ENCODE measurements at places on chromosomes 2 and 18.

DNA sequence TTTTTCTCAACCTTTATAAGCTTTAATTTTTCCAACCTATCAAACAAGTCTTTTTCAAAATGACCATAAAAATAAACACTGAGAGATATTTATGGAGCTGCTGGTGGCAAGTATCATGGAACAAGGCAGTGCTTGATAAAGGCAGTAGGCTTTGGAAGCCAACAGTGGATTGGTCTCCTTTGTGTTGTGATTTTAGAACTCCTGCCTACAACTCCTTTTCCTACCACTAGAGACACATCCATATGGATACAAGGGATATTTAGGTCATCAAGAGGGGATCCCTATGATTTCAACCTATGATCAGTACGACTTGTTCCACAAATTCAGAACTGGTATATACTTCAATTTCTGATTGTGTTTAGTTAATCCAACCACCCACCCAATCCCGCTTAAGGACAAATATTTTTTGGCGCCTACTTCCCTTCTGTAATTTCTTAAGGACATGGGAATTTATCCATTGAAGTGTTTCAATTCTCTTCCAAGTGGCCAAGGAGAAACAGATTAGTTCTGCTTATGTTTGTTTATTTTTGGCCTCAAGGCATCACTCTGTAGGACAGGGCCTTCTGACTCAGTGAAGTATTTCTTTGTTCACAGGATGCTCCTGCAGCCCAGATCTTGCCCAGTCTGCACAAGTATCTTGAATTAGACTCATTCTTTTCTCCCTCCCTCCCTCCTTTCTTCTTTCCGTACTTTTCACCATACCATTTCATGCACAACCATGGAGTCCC, 2119.6 kb upstream of the PIK3C3 start:
- no peak for DNase-seq

GRCh38 chr18:48493434-48494230, 45.2 kb upstream of the CTIF start:
- no peak for DNase-seq

GRCh38 chr18:79470547-79470946, 74.8 kb downstream of the NFATC1 start:
- DNase-seq, result no peak

GRCh38 chr2:143341478-143341877, 212.3 kb downstream of the ARHGAP15 start:
- no peak for DNase-seq

DNA sequence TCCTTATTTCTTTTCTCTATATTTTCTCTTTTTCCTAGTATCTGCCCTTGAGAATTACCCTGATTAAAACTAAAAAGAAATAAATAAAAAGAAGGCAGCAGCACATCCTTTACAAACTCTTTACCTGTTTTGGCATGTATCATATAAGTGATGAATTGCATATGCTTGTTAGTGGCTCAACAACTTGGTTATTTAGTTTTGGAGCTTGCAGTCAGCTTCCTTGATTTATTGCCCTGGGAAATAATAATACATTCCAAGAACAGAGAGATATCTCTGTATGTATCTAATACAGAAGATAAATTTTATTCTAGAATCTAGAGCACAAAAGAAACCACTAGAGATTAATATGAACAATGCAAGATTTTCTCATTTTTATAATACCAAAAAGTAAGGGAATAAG, 139.8 kb upstream of the ZC3H15 start:
- DNase-seq, result no peak

DNA sequence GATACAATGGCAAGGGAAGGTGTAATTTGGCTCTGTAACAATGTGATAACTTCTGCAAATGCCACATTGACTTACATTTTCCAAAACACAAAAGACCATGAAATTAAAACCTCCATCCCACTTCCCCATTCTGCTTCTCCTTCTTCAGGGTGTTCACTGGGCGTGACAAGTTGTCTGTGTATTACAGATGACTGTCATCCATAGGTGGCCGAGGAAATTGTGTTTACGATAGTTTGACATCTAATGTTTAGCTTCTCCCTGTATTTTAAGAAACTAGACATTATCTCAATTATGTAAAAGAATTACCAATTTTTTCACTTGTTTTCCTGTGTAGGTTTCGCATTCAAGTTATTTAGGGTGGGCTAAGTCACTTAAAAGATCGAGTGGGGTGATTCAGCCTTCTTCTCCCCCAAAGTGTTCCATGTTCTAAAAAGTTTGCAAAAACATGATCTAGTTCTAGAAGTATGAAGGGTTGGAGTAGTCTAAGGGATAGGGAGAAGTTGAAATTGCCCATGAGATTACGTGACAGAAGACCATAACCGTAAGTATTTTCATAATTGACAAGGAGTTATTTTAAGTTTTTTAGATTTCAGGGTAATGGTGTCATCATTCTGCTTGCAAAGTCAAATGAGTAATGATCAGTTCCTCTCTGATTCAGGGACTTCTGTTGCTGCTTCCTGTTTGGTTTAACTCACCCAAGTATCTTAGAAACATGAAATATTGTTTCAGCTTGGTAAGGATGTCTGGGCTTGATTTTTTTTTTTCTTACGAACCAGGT, 25.2 kb upstream of the CYTIP start:
- DNase-seq, result no peak

DNA sequence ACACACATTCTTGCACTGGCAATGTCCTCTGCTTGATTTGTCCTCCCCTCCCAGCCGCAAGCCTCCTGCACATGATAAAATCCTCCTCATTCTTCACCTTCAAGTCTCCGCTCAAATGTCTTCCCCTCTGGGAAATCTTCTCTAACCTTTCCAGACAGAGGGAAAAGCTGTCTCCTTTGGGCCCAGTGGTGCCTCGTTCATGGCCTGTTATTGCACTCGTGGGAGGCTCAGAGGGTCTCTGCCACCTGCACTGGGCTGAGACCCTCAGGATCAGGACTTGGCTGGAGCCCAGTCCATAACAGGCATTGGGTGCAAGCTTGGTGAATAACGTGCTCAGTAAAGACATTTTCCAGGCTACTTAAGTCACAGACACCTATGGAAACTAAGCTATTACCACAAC, 68.6 kb downstream of the PTGR3 start:
- DNase-seq, result no peak

GRCh38 chr2:68885074-68885810, 14.0 kb upstream of the BMP10 start:
- no peak for DNase-seq

DNA sequence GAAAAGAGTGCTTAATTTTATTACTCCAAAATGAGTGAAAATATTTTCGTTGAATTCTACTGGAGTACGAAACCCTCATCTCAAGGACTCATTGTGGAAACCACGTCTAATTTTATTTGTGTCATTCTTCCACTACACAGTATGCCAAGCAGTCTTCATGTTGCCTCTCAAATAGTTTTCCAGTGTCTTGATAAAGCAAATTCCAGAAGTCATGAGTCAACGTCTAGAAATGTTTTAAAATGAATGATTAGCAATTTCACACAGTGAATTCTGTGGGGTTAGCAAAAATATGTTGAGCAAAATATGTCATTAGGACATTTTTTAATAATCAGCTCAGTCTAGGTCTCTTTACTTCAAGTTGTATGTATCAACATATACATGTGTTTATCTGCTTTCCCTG, 865.5 kb downstream of the DSC3 start:
- DNase-seq, result no peak

- DNase-seq, result no peak
Observed at GRCh38 chr2:48677450-48677849, 59.8 kb downstream of the GTF2A1L start.

GRCh38 chr2:37854676-37855282, 70.3 kb upstream of the RMDN2 start:
- DNase-seq, result no peak

GRCh38 chr2:137969876-137970275, 5.6 kb downstream of the HNMT start:
- no peak for DNase-seq

DNA sequence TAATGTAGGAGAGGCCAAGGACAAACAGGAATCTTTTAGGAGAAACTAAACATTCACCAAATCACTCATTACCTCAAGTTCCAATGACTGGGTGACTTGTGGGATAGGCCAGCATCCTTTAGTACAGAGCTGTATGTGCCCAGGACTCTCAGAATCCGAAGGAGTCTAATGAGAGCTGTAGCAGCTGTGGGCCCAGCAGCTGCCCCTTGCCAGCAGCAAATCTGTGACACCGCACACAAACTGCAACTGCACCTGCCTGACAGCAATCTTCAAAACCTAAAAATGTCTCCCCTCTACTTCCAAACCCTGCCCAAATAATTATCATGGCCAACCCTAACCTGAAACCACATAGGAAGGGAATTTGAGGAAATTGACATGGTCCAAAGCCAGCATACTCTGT, 44.5 kb upstream of the ACVR2A start:
- DNase-seq, result no peak

- DNase-seq, result no peak
Observed at GRCh38 chr2:20626698-20627513, 24.0 kb downstream of the HS1BP3 start.

GRCh38 chr2:127216095-127216494, 4.0 kb downstream of the CYP27C1 start:
- no peak for DNase-seq

DNA sequence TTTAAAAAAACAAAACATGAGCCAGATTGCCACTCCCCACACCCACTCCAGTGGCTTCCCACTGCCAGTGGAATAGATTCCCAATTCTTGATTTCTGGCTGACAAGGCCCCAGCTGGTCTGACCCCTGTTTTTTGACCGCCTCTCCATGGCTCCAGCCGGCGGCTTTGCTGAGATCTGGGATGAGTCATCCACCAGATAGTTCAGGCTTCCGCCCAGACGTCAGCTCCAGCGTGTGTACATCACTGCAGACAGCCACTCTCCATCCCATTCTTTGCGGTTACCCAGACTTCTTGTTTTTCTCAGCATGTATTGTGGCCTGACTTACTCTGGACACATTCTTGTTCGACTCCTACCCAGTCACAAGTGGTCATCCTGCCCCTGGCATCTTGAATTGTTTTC, 227.9 kb downstream of the GBX2 start:
- DNase-seq, result no peak

GRCh38 chr18:45664824-45665763, 49.8 kb downstream of the SLC14A2 start:
- DNase-seq, result peak; percentile 43

GRCh38 chr2:101698014-101698843, 722 bp downstream of the MAP4K4 start:
- DNase-seq, result no peak

- DNase-seq, result no peak
Observed at GRCh38 chr2:218003281-218003944, 618 bp upstream of the TNS1 start.

DNA sequence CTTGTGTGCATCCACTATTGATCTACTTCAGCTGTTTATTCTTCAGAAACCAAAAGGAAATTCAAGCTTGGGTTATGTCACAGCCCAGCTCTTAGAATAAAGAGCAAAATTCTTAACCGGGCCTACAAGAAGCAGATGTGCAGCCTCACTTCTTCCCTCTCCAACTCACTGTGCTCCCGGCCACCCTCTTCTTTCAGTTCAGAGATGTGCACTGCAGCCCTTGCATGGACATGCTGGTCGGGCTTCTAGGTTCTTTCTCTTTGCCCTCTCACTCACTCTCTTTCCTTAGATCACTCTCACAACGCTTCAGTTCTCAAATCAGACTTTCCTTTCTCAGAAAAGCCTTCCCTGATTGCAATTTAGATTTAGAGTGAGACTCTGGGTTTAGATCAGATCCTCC, 104.1 kb downstream of the CHN1 start:
- DNase-seq, result no peak

- DNase-seq, result no peak
Observed at GRCh38 chr2:143261986-143262385, 132.8 kb downstream of the ARHGAP15 start.

- DNase-seq, result no peak
Observed at GRCh38 chr2:6754419-6754818, 111.3 kb downstream of the CMPK2 start.

DNA sequence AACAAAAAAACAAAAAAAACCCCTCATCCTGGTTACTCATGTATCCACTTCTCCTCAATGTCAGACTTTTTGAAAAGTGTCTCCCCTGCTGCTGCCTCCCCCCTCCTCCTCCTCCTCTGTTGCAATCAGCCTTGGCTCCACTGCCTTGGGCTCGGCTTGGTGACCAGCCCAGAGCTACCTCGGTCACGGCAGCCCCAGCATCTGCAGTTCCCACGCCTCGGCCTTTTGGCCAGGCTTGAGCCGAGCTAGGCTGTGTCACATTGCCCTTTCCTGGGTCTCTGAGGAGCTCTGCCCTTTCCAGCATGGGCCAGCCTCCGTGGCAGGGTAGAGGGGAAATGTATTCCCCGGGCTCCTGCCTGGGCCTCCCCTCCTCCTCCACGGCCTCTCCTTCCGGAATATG, 22.7 kb upstream of the INHBB start:
- no peak for DNase-seq

DNA sequence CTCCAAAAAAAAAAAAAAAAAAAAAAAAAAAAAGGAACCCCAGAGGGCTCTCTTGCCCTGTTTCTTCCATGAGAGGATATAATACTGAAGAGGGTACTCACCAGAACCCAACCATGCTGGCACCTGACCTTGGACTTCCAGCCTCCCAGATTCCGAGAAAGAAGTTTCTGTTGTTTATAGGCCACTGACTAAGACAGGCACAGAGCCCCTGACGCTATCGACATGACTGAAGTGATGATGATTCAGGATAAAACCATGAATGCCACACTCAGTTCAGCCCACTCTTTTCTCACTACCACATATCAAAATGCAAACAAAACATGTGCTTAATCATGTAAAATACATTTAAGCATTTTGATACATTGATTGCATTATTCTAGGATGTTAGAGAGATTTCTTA, 66.1 kb upstream of the CDCA7 start:
- no peak for DNase-seq

GRCh38 chr2:46097714-46098480, 199.3 kb upstream of the EPAS1 start:
- DNase-seq, result no peak

GRCh38 chr2:27857417-27858172, 32.6 kb downstream of the RBKS start:
- no peak for DNase-seq

GRCh38 chr2:37631292-37631691, 40.1 kb downstream of the CDC42EP3 start:
- DNase-seq, result no peak

DNA sequence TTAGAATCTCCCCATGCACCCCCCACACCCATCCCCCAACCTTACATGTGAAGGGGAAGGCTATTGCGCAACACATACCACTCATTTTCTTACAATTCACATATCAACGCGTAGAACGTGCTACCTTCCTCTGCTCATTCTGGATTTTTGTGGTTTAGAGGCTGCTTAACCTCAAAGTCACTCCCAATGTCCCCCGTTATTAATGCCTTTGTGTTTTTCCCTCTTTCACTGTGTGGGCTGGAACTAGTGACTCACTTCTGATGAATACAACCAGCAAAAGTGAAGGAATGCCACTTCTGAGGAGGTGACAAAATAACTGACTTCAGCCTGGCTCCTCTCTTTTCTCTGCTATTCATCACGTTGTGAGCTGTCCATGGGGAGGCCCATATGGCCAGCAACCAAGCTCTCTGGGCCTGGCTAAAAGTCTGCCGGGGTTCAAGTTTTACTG, 342.5 kb upstream of the NXPH2 start:
- DNase-seq, result no peak

- no peak for DNase-seq
Observed at GRCh38 chr2:131041402-131042147, 51.7 kb downstream of the FAM168B start.

- no peak for DNase-seq
Observed at GRCh38 chr2:177072090-177072489, 140.5 kb upstream of the HNRNPA3 start.

- DNase-seq, result no peak
Observed at GRCh38 chr2:57962861-57963260, 83.7 kb upstream of the VRK2 start.

- DNase-seq, result no peak
Observed at GRCh38 chr2:212990697-212991096, 160.7 kb downstream of the IKZF2 start.

All from stimulated activated CD8-positive, alpha-beta memory T cell treated with anti-CD3 and anti-CD28 coated beads, Interleukin-7, amount 100 ng/mL, for 1 hour (primary cell).